ENCODE measurements at places on chromosomes 3 and 15. TPM values are rescaled to one million over a fixed set of nuclear protein-coding genes. Genes with fewer than 3 reads are reported as not detected.
A peak's percentile ranks its signal among the peaks of the same experiment; 100 is the strongest.

SAMMSON gene
- not detected for polyA plus RNA-seq

- H3K4me3 ChIP-seq = no peak overlapping the region
- peak overlapping the region; percentile 32 for H3K27ac ChIP-seq
- H3K27me3 ChIP-seq = no peaks in the 10 kb centered on the region
- peaks cover 36% of the 10 kb centered on the region for H3K4me1 ChIP-seq
- no peak for DNase-seq
- H3K36me3 ChIP-seq = no peaks in the 10 kb centered on the region
Measured at GRCh38 chr15:43930556-43930955, 103.8 kb downstream of the WDR76 start.

RLBP1 gene
- polyA plus RNA-seq = 0.05 TPM

EIF4E3 gene
- polyA plus RNA-seq = 2.8 TPM

KLF15 gene
- 15.7 TPM for polyA plus RNA-seq

DNA sequence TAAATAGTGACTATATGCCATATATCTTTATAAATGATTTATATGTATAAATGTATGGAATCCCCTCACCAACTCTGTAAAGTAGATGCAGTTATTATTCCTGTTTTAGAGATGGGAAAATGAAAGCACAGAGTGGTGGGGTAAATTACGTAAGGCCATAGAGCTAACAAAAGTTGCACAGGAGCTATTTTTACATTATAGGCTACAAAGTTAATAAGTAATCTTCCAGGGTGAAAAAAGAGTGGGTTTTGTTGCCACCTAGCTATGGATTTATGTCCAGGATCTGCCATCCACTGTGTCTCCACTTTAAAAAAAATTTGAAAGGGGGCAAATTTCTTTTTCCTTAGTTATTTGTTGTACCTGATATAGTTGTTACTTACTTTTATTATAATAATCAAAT is 235.7 kb downstream of the MCTP2 start:
- no peaks in the 10 kb centered on the region for H3K27me3 ChIP-seq
- no peak for DNase-seq
- H3K27ac ChIP-seq = no peak overlapping the region
- no peaks in the 10 kb centered on the region for H3K36me3 ChIP-seq

HIGD2B gene
- polyA plus RNA-seq = not detected

C3orf22 gene
- polyA plus RNA-seq = not detected

SPRED1 gene
- 5.5 TPM for polyA plus RNA-seq

DNA sequence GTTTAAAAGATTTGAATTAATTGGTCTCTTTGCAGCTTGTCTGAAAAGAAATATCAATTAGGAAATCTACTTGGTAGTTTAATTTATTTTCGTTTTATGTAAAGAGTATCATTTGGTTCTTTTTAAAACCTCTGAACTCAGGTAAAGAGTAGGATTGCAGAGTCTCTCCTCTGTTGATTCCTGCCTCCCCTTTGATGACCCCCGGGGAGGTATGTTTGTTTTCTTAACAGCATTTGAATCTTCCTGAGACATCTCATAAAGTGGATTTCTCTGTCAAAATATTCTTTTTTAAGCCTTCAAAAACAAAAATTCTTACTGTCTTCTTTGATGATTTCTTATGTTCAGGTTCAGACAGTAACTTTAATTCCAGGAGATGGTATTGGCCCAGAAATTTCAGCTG is 8.0 kb downstream of the IDH3A start:
- no peaks in the 10 kb centered on the region for H3K27me3 ChIP-seq
- H3K4me3 ChIP-seq = peak overlapping the region; percentile 7
- H3K27ac ChIP-seq = no peak overlapping the region
- peaks cover 7% of the 10 kb centered on the region for H3K36me3 ChIP-seq
- no peak for DNase-seq

- H3K36me3 ChIP-seq = no peaks in the 10 kb centered on the region
- H3K27ac ChIP-seq = no peak overlapping the region
- no peaks in the 10 kb centered on the region for H3K27me3 ChIP-seq
- no peaks in the 10 kb centered on the region for H3K4me1 ChIP-seq
- no peak for DNase-seq
Measured at GRCh38 chr3:140093742-140094141, 158.8 kb downstream of the CLSTN2 start.

- no peak for DNase-seq
- H3K27me3 ChIP-seq = no peaks in the 10 kb centered on the region
- no peaks in the 10 kb centered on the region for H3K4me1 ChIP-seq
- no peak overlapping the region for H3K4me3 ChIP-seq
- H3K36me3 ChIP-seq = no peaks in the 10 kb centered on the region
Measured at GRCh38 chr3:186375443-186375842, 13.4 kb upstream of the DGKG start.

GRCh38 chr15:40302981-40303380 is 4.8 kb downstream of the PLCB2 start:
- H3K4me1 ChIP-seq = peaks cover 22% of the 10 kb centered on the region
- H3K27ac ChIP-seq = no peak overlapping the region
- no peaks in the 10 kb centered on the region for H3K36me3 ChIP-seq
- H3K27me3 ChIP-seq = no peaks in the 10 kb centered on the region
- no peak for DNase-seq

PLSCR2 gene
- polyA plus RNA-seq = not detected

GRCh38 chr15:83999396-84000135 is 236.0 kb upstream of the GOLGA6L4 start:
- DNase-seq = no peak
- no peaks in the 10 kb centered on the region for H3K27me3 ChIP-seq
- no peaks in the 10 kb centered on the region for H3K4me1 ChIP-seq
- no peak overlapping the region for H3K4me3 ChIP-seq

GRCh38 chr3:198107840-198108734 is 148.1 kb downstream of the LMLN start:
- no peak for DNase-seq
- H3K27ac ChIP-seq = no peak overlapping the region
- peaks cover 14% of the 10 kb centered on the region for H3K27me3 ChIP-seq
- no peak overlapping the region for H3K4me3 ChIP-seq
- no peaks in the 10 kb centered on the region for H3K4me1 ChIP-seq
- no peaks in the 10 kb centered on the region for H3K36me3 ChIP-seq

GRCh38 chr3:80232760-80233159 is 465.0 kb upstream of the ROBO1 start:
- H3K27ac ChIP-seq = no peak overlapping the region
- H3K4me1 ChIP-seq = no peaks in the 10 kb centered on the region
- peak; percentile 5 for DNase-seq

VPS33B gene
- 11.8 TPM for polyA plus RNA-seq

GOLGA6L9 gene
- polyA plus RNA-seq = 2.6 TPM

GRCh38 chr3:58013973-58014649 is 5.9 kb downstream of the FLNB start:
- peaks cover 18% of the 10 kb centered on the region for H3K4me1 ChIP-seq
- no peak overlapping the region for H3K4me3 ChIP-seq
- no peak for DNase-seq
- H3K27ac ChIP-seq = no peak overlapping the region

DNA sequence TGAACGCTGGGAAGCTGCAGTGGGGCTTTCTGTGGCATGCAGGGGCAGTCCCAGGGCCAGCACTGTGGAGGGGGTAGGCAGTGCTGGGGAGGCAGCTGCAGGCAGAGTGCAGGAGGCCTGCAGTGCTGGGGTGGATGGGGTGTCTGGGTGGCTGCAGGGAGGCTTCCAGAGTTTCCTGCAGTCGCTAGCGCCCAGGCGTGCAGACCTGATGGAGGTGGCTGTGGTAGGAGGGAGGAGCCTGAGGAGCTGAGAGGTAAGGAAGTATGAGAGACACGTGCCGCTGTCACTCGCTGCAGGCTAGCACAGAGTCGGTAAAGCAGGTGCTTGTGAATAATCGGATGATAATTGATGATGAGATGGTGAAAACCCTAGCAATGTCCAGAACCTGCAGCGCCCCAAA is 16.3 kb downstream of the SYNM start:
- H3K27ac ChIP-seq = no peak overlapping the region
- H3K36me3 ChIP-seq = no peaks in the 10 kb centered on the region
- H3K27me3 ChIP-seq = no peaks in the 10 kb centered on the region
- DNase-seq = no peak
- no peaks in the 10 kb centered on the region for H3K4me1 ChIP-seq

All from H1 (cell line).